ENCODE measurements at places on chromosomes 13 and 19. TPM values are rescaled to one million over a fixed set of nuclear protein-coding genes. Genes with fewer than 3 reads are reported as not detected.

GRCh38 chr13:20799726-20800416 is 26.1 kb upstream of the EEF1AKMT1 start:
- no peak for DNase-seq

The CASP14 gene
- not detected for total RNA-seq

DNA sequence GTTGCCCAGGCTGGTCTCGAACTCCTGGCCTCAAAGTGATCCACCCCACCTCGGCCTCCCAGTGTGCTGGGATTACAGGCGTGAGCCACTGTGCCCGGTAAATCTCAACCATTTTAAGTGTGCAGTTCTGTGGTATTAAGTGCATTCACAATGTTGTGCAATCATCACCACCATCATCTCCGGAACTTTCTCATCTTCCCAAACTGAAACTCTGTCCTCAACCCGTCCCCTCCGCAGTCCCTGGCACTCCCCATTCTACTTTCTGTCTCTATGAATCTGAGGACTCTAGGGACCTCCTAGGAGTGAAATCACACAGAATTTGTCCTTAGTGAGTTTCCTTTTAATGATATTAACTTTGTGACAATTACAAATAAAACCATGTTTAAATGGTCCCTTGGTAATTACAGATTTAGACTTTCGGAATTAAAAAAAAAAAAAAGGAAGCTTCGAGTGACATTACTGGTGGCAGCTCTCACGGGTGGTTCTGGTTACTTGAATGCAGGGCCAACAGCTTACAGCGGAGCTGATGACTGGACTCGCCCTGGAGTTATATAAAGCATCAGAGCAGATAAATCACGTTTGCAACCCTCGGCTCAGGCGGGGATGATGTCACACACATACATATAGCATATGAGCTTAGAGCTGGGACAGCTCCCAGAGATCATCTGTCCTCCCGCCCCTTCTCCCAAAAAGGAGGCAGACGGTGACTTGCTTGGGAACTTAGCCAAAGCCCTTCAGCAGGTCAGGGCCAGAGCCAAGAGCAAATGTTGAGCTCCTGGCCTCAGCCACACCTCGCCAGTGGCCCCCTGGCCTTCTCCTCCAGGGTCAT is 89.8 kb downstream of the ZNF557 start:
- DNase-seq = no peak

- DNase-seq = no peak
These were observed 15.0 kb upstream of the IGSF23 start for GRCh38 chr19:44598355-44598754.

DNA sequence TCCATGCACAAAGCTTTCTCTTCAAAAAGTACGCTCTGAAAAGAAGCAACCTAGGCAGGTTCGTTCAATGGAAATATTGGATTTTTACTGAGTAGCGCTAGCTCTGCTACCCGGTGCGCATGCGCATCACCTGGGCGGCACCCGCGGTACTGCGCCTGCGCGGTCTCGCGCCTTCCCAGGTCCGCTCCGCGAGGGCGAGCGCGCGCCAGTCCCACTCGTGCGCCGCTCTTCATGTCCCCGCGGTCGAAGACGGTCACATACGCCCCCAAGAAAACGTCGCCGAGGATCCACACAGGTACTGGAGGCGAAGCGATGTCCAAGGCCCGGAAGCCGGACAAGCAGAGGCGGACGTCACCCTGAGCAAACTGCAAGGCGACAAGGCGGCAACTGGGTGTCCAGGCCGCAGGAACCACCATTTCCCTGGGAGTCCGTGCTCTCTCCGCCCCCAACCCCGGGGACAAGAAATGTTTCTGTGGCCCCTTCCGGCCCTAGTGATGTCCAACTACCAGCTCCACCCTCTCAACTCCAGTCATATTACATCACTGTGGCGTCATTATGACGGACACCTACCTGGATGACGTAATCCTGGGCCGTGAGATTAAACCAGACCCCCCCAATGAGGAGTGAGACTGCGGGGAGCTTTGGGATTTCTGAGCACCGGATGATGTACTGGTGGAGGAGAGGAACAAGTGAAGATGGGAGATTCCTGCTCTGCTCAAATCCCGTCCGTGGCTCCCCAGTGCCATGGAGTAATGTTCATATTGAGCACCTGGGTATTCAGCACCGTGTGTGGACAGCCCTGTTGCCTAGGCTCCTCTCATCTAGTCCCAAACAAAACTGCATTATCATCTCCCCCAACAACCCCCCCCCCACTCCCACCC is 4.8 kb upstream of the KCNC3 start:
- no peak for DNase-seq

The PRTN3 gene
- total RNA-seq = 0.26 TPM

The CFAP97D2 gene
- total RNA-seq = not detected

The IGFL2 gene
- not detected for total RNA-seq

The RANBP3 gene
- total RNA-seq = 44.2 TPM

The CEACAM6 gene
- total RNA-seq = 2.2 TPM

The ACP7 gene
- total RNA-seq = 0.11 TPM

DNA sequence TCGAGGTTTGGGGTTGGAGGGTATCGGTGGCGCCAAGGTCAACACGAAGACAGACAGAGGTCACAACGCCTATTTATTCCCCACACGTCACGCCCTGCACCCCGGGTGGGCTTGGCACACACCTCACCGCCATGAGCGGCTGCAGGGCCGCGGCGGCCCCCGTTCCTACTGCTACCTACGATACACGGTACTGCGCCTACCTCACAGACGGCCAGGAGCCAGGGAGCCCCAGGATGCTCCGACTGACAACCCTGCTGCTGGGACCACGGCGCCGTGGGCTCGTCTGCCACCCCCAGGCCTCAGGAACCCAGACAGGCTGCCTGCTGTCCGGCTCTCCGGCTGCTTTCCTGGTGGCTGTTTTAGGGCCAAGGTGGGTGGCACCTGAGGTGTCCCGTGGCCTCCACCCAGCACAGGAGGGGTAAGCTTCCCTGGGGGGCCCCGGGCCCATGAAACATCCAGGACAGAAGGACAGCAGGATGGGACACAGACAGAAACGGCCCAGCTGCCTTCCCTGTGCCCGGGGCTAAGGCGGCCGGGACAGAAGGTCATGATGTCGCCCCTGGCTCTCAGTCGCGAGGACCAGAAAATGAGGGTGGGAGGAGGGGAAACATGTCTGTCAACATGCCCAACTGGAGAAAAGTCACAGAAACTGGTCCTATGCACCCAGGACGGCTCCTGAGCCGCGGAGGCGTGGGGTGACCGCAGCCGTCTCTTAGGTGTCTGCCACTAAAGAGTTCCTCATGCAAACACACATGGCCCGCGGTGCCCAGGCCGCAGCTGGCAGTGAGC is 15.0 kb upstream of the SLC39A3 start:
- DNase-seq = no peak

The BRCA2 gene
- 16.0 TPM for total RNA-seq

- no peak for DNase-seq
These were observed 85.9 kb downstream of the MBNL2 start for GRCh38 chr13:97307882-97308624.

DNA sequence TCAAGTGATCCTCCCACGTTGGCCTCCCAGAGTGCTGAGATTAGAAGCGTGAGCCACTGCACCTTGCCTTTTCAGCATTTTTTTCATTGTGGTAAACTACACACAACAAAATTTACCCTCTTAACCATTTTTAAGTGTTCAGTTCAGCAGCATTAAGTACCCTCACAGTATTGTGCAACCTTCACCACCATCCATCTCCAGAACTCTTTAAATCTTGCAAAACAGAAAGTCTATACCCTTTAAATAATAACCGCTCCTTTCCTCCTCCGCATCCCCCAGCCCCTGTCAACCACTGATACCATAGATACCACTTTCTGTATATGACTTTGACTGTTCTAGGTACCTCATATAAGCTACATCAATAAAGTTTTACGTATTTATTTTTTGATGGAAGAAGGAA is 20.8 kb upstream of the CASP14 start:
- no peak for DNase-seq

- DNase-seq = no peak
These were observed 307.0 kb downstream of the UQCRFS1 start for GRCh38 chr19:28905996-28906395.

DNA sequence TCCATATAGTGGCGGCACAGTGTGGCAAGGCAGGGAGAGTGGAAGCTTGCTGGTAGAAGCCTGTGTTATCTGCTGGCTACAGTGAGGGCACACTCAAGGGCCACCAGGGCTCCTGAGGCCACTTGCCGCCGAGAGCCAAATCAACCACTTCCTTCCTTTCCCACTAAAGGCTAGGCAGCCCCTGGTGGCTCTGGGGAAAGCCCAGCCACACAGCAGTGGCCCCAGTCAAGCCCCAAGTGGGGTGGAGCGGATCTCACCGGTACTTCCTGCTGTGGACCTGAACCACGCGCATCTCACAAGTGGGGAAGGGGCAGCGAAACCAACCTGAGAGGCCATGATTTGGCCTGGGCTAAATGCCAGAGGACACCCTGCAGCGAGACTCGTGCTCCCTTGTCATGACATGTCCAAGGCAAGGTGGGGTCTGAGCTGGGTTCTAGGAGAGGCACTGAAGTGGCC is 21.9 kb upstream of the SLC35E1 start:
- no peak for DNase-seq

DNA sequence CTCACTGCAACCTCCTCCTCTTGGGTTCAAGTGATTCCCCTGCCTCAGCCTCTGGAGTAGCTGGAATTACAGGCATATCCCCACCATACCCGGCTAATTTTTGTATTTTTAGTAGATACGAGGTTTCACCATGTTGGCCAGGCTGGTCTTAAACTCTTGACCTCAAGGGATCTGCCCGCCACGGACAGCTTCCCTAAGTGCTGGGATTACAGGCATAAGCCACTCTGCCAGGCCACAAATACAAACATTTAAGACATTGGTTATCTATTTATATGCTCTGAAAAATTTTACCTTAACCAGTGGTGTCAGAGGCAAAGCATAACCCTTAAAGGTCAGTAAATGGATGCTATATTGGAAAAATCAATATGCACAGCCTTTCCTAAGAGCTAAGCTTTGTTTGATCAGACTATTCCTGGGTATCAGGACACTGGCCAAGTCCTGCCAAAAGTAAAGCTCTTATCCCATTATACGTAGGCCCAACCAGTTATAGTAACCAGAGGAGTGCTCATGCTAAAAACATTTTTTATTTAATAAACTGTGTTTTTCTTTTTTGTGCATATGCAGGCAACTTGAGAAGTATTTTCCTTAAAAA is 56.4 kb upstream of the STARD13 start:
- DNase-seq = no peak

- no peak for DNase-seq
These were observed 65.1 kb upstream of the RANBP3 start for GRCh38 chr19:6042776-6043726.

The PRMT1 gene
- total RNA-seq = 121 TPM

All from urinary bladder (tissue), 4 donors.